AG04449 (cell line): ENCODE measurements at places on chromosomes 11 and 22.

DNA sequence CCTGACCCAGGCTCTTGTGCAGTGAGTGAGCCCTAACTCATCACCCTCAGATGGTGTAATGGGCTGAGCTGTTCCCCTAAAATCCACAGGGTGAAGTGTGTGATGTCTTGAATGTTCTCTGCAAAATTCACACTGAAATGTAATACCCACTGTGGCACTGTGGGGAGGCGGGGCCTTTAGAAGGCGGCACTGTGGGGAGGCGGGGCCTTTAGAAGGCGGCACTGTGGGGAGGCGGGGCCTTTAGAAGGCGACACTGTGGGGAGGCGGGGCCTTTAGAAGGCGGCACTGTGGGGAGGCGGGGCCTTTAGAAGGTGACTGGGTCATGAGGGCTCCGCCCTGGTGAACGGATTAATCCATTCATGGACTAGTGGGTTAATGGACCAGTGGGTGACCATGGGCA, 33.0 kb downstream of the CHID1 start:
- DNase-seq = no peak

DNA sequence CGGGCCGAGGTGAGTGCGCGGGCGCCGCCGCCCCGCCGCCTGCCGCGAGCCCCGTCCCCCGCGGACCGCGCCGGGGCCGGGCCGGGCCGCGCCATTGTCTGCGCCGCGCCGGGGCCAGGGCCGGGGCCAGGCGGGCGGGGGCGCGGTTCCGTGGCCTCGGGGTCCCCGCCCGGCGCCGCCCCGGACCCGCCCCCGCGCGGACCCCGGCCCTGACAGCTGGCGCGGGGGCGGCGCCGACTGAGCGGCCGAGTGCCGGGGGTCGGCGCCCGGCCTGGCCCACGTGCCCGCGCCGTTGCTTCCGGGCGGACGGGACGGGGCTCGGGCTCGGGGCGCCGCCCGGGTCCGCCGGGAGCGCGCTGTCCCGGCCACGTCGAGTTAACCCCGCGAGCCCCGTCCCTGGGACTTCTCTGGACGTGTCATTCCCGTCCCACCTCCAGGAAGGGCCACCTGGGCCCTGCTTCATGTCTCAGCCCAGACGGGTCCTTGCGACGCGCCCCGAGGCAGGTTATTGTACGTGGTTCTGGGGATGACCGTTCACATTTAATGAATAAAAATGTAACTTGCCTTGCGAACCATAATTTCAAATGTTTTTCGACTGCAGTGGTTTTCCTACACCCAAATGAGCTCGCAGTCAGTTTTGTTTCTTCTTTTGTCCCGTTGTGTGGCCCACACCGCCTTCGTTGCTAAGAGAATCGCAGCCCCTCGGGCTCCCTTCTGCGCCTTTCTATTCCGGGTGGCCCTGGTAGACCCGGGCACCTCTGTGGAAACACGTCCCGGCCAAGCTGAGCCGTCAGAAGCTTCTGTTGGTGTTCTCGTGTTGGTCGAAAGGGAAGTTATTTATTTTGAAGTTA, 562 bp downstream of the ZBED4 start:
- DNase-seq = no peak

- DNase-seq = no peak
Observed at GRCh38 chr11:64484191-64485022, 106.6 kb upstream of the SLC22A12 start.

- no peak for DNase-seq
Observed at GRCh38 chr22:50015451-50016307, 3.1 kb upstream of the IL17REL start.

GRCh38 chr22:41548830-41549211, 4.6 kb upstream of the POLR3H start:
- DNase-seq = no peak

DNA sequence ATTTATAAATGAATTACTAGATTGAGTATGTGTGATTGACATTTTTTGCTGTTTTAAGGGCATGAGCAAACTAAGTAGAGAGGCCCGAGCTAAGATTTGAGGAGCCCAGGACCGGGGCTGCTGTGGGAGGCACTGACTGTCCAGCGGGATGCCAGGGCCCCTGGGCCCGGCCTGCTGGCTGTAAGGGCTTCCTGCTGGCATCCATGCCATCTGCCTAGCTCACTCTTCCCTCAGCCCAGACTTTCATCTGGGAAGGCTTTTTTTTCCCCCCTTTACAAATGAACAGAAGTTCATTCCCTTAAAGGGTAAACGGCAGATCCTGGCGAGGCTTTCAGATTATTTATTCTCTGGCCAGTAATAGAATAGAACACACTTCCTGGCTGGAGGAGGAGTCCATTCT, 16.0 kb upstream of the TP53I11 start:
- no peak for DNase-seq

DNA sequence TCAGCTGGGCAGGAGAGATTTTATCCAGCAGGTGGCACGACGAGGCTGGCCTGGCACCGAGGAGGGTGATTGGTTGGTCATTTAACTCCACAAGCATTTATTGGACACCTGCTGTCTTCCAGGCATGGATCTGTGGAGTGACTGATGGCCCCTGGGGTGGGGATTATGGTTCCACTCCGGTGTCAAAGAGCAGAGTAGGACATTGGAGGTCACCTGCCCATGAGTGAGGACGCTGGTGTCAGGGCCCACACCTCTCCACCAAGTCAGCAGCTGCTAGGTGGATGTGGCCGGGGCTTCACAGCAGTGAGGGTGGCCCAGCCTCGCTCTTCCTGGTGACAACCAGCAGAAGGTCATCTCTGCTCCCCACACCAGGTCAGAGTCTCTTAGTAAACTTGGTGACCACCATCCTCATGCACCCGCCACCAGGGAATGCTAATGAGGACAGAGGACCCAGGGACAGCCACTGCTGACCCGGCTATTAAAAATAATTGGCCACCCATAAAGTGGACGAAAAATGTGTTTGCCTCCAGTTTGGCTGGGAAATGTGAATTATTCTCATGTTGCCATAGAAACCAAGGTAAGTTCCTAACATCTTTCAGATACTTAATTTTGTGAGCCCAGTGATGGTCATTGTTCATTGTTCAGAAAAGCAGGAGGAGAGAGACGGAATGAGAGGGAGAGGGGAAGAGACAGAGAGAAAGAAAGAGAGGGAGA, 428.7 kb downstream of the TBC1D22A start:
- no peak for DNase-seq

- DNase-seq = no peak
Observed at GRCh38 chr11:117833401-117833891, 8.9 kb upstream of the FXYD2 start.

DNA sequence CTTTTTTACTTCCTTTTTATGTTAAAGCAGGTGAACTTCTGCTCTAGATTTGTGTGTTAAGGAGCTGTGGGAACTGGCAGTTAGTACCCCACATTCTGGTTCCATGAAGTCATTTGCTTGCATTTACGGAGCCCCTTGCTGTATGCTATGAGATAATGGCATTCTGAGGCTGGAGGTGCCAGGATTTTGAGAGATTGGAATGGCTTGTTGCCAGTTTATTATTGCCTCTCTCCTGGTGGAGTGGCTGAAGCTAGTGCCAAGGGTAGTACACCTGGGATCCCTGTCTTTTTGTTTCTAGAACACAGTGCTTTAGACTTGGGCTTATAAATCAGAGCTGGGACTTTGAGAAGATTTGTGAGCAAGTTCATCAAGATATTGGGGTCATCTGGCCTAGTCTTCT, 73.8 kb downstream of the STIM1 start:
- DNase-seq = no peak

DNA sequence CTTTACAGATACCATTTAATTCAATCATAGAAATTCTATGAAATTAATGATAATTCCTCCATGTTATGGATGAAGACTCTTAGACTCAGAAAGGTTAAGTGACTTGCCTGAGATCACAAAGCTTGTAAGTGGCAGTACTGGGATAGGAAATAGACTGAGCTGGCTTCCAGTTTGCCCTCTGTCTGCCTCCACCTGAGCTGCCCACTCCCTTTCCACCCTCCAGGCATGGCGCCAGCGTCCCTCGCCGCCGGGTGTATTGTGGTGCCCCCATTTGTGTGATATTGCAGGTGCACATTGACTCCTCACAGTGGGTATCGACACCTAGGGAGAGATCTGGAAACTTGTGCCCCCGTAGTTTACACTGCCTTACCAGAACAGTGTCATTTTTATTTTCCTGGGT, 9.4 kb upstream of the RPS3 start:
- DNase-seq = no peak

DNA sequence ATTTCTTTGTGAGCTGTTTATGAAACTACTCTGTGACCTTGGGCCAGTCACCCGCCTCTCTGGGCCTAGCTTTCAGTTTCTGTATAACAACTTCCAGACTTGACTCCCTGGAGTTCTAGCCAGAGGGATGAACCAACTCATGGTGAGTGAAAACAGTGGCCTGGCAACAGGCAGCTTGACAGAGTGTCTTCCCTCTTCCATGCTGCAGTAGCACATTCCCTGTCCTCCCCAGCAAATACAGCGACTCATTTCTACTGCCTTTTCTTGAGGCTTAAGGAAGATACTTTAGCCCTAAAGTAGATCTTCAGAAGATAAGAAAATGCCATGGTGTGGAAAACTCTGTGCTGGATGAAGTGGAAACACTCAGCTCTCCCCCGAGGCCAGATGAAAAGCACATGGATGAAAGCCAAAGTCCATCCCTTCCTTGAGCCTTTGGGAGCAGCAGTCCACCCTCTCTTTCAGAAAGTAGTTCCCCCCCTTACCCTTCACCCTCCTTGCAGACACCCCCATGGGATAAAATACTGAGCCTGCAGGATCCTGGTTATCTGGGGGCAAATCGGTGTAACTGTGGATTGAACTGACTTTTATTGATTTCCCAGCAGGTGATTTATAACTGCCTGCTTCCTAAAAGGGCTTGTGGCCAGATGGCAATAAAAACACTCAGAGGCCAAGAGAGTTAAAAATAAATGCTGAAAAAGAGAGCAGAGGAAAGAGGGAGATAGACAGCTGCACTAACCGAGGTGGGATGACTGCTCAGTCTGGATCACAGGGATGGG, 24.1 kb downstream of the IRAG1 start:
- no peak for DNase-seq

DNA sequence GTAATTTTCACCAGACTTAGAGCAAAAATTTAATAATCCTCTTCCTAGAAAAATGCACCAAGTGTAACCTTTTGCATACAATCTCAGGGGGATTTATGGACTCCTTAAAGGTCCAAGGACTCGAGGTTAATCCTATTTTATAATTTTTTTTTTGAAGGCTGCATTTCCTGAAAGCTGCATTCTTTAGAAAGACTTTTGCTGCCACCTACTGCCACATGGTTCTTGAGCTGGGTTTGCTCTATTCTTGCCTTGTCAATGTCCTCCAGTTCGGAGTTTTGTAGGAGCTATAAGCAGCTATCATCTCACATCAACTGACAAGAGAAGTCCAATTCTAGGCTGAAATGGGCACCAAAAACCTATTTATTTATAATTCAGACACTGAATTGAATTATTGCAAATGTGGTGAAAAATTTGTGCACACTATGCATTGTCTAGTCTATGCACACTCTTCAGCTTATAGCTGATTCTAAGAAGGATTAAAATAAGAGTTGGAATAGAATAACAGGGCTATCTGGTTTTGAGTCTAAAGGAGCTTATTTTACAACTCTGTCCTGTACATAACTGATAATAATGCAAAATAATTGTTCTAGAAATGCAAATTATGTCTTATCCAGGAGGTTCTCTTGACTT, 31.3 kb downstream of the TRAF6 start:
- no peak for DNase-seq

GRCh38 chr22:24039046-24039445, 27.9 kb downstream of the CABIN1 start:
- DNase-seq = no peak

DNA sequence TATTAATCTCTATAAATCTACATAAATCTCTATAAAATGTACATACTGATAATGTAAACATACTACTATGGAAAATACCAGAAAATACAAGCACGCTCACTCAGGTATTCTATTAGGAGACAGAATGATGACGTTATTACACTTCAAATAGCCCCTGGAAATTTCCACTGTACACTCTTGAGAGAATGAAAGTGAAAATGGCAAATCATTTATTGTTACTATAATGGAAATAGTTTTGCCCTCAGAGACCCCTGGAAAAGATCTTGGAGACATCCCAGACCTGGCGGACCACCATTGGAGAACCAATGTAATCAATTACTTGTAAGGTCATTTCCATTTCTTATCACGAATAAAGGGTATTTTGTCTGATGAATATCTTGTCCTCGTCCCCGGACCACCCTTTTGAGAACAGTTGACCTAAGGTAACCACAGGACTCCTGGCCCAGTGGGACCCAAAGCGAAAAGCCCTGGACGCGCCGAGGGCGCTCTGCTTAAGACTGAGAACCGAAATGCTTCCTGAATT, 509 bp upstream of the PRRG4 start:
- DNase-seq = no peak

DNA sequence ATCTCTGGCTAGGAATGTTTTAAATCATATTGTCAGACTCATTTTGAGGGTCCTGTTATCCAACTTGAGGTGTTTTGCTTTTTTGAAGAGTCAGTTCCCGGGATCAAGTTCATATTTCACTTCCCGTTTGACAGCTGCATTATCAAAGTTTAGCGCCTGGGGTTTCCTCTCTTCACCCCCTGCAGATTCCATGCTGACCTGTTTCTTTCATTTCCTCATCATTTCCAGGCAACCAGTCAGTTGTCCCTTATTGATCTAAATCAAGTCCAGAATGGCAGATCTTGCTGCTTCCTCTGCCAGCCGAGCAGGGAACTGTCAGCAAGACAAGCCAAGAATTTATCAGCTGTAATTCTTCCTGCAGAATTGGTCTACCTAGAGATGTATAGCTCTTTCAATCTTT, 197.6 kb upstream of the SYN3 start:
- no peak for DNase-seq

GRCh38 chr22:37243402-37244113, 511 bp downstream of the RAC2 start:
- DNase-seq = no peak

DNA sequence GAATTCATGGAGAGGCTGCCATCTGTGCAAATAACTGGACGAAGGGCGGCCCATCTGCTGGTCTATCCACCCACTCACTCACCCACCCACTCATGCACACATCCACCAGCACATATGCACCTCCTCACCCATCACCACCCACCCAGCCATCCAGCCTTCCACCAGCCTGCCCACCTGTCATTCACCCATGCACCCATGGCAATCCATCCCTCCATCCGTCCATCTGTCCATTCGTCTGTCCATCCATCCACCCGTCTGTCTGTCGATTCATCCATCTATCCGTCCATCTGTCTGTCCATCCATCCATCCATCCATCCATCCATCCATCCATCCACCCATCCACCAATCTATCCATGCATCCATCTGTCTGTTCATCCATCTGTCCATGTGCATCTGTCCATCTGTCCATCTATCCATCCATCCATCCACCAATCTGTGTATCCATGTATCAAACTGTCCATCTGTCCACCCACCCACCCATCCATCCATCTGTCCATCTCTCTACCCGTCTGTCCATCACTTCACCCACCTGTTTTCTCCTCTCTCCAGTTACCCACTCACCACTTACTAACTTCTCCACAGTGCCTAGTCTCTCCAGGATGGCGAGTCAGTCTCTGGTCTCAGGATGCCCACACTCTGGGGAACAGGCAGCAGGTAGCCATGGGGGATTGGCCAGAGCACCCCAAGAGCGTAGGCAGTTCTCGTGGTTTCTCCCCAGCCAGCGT, 8.9 kb downstream of the TRPM5 start:
- no peak for DNase-seq

- DNase-seq = no peak
Observed at GRCh38 chr11:77052518-77052917, 14.3 kb upstream of the CAPN5 start.
